Activated CD4-positive, alpha-beta T cell treated with anti-CD3 and anti-CD28 coated beads, Interleukin-2, amount 50 U/mL, for 24 hours (primary cell): ENCODE measurements at places on chromosomes 2 and 18.

DNA sequence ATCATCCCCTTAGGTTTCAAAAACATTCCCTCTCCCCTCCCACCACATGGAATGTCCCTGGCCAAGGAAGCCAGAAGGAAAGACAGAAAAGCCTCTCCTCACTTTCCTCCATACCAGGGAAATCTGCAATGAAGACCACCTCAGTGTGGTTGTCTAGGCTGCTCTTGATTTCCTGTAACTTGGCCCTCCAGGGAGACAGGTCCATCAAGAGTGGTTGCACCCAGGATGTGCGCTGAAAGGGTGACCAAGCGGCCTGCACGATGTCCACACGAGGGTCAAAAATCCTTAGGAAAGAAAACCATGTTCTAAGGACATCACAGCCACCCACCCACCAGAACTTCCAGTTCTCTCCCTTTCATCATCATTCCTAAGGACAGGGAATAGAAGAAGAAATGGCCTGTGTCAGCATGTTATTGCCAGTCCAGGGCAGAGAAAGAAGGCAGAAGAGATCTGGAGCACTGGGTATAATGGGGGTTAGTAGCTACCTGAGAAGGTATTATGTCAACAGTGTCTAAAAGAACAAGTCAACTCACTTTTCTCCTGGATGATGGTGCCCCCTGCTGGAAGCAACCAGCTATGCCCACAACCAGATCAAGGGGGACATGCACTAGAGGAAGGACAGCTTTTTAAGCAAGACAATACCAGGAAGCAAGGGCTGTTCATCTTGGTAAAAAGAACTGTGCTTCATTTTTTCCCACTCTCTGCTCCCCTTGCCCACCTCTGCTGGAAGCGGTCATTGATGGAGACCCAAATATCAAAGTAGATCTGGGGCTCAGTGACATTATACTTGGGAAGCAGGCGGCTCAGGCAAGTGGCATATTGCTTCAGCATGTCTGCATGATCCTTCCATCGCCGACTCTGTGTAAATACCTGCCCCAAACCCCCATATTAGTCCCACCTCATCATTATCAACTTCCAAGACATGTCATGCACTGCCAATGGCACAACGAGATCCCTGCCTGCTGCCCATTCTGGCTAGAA lies 9.3 kb downstream of the GGCX start:
- peak; percentile 76 for DNase-seq

GRCh38 chr2:158115202-158115767 lies 13.6 kb downstream of the UPP2 start:
- no peak for DNase-seq

DNA sequence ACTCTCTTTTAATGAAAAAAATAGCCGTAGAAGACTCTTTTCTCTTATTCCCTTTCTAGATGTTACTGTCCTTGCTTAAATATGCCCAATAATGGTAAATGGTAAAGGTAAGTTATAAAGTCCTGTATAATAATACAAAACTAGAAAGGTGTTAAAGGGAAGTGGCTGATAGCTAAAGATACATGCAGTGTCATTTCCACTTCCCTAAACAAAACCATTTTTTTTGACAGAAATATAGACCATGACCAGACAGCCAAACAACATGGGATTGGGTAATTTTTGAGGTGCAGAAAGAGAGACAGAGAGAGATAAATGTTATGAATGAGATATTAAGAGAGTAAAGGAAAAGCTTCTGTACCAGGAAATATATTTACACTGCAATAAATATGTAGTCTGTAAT lies 731.7 kb upstream of the REG3G start:
- DNase-seq = no peak

- DNase-seq = no peak
These were observed 59.2 kb upstream of the IGFBP2 start for GRCh38 chr2:216574046-216574445.

DNA sequence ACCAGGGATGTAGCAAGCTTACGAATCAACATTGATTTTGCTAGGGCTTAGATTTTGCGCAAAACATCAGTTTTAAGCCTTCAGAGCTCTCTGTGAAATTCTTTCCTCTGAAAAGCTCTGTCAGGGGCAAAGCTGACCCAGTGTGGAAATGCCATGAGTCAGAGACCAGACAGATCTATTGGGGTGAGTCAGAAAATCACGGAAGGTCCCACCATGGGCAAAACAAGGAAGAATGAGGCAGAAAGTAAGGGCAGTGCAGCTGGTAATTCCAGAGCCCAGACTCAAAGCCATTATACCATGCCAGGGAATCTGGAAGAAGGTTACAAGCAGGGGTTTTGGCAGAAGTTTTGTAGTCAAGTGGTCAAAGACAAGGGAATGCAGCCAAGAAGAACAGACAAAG lies 256.6 kb upstream of the CTAGE1 start:
- no peak for DNase-seq

GRCh38 chr2:69716555-69717120 lies 25.3 kb upstream of the ANXA4 start:
- DNase-seq = no peak

DNA sequence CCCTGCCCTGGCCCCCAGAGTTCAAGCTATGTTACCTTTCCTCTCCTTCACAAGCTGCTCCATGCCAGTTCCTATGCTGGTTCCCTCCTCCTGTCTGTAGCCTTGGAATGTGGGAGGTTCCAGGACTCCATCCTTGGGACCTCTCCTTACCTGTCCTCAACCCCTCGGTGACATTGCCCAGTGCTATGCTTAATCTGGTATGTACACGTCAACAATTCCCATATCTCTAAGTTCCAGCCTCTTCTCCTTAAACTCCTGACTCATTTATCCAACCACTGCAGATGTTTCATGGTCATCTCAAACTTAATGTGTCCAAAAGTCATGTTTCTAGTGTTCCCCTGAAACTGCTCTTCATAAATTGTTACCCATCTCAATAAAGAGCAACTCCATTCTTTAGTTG lies 160.8 kb downstream of the TNS1 start:
- no peak for DNase-seq
